ENCODE measurements at places on chromosomes 6 and 20. TPM values are rescaled to one million over a fixed set of nuclear protein-coding genes. Genes with fewer than 3 reads are reported as not detected.
A peak's percentile ranks its signal among the peaks of the same experiment; 100 is the strongest.

GRCh38 chr6:35510916-35511561 is 1.7 kb downstream of the TULP1 start:
- DNase-seq: no peak

DNA sequence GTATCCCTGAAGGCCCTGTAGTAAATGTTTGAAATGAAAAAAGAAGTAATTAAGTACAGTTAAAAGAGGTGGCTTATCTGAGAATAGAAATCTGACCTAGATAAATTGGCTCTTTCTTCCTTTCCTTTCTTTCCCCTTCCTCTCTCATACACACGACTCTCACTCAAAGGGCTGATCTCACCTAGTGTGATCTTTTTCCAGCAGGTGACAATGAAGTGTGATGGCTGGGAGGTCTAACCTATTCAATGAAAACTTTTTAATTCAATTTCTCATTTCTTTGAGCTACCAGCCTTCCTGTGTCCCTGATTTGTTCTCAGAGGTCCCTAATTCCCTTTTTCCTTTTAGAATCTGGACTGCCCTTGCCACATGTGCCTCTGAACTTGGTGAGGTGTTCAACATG is 118.0 kb upstream of the RIMS1 start:
- DNase-seq: no peak

GRCh38 chr6:165645919-165646318 is 17.1 kb downstream of the PDE10A start:
- no peak for DNase-seq

GRCh38 chr6:42431356-42431755 is 20.4 kb downstream of the TRERF1 start:
- no peak for DNase-seq

CRISP3 gene
- not detected for total RNA-seq

HEY2 gene
- total RNA-seq: not detected

- no peak for DNase-seq
Observed at GRCh38 chr6:44262467-44263353, 2.6 kb downstream of the NFKBIE start.

- no peak for DNase-seq
Observed at GRCh38 chr6:80234401-80234800, 127.9 kb downstream of the BCKDHB start.

DNA sequence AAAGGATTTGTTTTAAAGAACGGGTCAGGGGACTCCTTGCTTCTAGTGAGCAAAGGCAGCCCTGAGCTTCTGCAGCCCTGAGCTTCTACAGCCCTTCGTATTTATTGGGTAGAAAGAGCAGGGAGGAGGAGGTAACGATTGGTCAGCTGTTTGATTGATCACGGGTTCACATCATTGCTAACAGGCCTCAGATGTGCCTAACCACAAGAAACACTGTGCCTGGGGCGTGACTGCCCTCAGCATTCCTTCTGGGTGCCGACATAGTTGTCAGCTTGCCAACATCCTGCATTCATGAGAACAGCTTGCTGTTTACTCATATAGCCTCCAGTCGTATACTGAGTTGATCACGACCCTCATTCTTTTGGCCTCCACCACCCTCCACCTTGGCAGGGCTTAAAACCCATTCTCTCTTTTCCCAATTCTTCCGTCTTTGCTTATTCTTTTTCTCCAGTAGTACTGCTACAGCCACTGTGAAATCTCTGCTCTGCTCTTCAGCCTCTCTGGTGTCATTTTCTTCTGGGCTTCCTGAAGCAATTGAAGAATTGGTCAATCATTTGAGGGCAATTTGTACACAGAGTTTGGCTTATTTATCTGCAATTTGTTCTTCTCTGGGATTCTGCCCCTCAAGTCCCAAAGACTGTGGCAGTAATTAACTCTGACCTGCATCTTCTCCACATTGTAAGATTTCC is 25.4 kb upstream of the NOP56 start:
- DNase-seq: peak; percentile 90

SULF2 gene
- 104 TPM for total RNA-seq

GRCh38 chr20:61353261-61354000 is 101.4 kb downstream of the CDH4 start:
- DNase-seq: peak; percentile 81

RBM39 gene
- 139 TPM for total RNA-seq

- no peak for DNase-seq
Observed at GRCh38 chr20:17100506-17100905, 126.3 kb upstream of the PCSK2 start.

GRCh38 chr6:14272737-14273085 is 155.1 kb downstream of the CD83 start:
- no peak for DNase-seq

HDGFL1 gene
- not detected for total RNA-seq

DNA sequence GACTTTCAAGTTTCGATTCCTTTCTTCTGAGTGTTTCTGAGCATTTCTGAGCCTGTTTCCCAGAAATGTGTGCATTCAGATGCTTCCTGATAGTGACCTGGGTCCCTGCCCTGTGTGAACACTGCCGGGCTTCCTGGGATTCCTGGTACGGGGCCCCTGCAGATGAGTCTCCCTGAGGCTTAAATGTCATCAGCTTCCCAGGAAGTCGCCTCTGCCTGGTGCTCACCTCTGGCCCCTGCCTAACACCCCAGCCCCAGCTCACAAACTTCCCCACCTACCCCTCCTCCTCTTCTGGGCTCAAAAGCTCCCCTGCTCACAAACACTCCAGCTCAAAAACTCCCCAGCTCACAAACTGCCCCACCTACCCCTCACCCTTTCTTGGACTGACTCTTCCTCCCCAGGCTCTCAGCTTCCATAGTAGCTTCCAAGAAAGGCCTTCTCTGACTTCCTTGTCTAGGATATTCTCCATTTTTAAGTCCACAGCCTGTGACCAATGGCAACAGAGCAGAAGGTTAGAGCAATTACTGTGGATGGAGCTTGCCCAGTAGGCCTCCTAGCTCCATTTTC is 42.0 kb downstream of the TGM2 start:
- DNase-seq: peak; percentile 86

GRCh38 chr6:147468634-147469033 is 39.9 kb upstream of the SAMD5 start:
- DNase-seq: no peak

VGLL2 gene
- total RNA-seq: not detected

DNA sequence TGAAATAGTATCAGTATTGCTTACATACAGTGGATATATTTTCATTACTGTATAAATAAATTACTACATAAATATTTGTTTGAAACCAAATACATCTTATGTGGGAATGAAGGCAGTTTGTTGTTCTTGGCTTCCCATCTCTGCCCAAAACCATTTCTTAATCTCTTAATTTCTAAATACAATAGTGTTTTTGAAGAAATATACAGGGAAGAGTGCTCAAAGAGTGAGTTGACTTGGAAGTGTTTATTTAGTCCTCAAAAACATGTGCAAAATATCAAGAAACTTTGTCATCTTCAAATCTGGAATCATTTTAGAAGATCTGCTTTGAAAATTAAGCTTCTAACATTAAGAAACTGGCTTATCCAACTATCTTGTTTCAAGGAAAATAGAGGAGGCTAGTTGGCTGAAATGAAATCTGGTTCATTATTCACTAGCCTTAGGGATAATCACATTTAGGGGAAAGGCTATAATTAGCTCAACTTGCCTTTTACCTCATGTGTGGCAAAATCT is 259.8 kb upstream of the FLRT3 start:
- no peak for DNase-seq

DNA sequence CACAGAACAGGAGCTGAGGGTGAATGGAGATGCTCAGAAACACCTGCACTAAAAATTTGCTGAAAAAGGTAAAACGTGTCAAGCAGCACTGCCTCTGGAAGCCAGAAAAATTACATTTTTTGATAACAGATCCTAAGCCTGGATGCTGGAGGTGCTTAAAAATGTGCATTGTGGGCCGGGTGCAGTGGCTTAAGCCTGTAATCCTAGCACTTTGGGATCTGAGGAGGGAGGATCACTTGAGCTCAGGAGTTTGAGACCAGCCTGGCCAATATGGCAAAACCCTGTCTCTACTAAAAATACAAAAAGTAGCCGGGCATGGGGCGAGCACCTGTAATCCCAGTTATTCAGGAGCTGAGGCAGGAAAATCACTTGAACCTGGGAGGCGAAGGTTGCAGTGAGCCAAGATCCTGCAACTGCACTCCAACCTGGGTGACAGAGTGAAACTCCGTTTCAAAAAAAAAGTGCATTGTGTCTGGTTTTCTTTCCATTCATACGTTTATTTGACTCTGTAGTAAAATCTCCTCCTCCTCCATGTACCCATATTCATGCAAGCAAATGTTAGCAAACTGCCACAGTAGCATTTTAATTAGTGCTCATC is 587 bp upstream of the BTN3A1 start:
- no peak for DNase-seq

MYB gene
- 7.4 TPM for total RNA-seq

CASS4 gene
- total RNA-seq: 0.15 TPM

DNA sequence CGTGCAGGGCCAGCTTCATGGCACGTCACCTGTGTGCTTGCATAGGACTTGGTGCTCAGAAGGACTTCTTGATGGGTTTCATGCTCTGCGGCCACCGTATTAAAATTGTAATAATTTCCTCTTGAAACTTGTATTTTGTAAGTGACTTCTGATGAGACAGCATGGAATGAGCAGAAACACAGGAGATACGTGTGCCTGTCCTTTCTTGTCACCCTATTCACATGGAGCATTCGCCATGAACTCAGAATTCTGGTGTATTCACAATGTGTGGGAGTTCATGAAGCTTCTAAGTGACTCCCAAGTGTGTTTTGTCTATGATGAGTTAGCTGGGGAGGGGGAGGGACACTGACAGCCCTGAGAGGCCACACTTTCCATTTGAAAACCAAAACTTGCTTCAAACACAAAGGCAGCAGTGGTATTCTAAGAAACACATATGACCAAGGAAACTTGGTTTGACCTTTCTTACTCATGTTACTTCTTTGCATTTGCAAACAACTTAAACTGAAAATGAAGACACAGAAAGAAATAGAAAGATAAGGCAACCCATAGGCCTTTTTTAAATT is 92.1 kb upstream of the NEDD9 start:
- DNase-seq: no peak

DNA sequence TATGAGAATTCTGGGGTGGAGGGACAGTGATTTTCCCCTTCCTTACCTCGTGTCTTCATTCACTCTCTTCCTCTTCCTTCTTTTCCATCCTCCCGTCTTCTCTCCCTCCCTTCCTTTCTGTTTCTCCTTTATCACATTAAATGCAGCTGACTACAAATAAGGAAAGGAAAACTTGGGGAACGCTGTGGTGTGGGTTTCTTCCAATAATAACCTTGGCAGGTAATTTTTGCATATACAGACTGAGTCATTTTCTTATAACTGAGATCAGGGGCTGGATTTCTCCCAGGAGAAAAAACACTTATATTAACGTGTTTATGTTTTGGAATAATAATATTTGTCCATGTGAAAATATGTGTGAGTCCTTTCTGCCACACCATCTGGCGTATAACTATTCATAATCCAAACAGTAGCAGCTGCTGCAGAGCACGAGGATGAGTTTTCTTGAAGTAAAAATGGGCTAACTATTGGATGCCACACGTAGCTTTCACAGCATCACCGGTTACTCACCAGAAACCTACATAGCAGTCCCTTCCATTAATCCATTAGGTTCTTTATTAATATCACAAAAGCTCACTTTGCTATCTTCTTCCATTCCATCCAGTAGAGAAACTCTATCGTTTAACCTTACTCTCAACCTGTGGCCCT is 139.2 kb upstream of the SASH1 start:
- peak; percentile 38 for DNase-seq

RFX6 gene
- not detected for total RNA-seq

DNA sequence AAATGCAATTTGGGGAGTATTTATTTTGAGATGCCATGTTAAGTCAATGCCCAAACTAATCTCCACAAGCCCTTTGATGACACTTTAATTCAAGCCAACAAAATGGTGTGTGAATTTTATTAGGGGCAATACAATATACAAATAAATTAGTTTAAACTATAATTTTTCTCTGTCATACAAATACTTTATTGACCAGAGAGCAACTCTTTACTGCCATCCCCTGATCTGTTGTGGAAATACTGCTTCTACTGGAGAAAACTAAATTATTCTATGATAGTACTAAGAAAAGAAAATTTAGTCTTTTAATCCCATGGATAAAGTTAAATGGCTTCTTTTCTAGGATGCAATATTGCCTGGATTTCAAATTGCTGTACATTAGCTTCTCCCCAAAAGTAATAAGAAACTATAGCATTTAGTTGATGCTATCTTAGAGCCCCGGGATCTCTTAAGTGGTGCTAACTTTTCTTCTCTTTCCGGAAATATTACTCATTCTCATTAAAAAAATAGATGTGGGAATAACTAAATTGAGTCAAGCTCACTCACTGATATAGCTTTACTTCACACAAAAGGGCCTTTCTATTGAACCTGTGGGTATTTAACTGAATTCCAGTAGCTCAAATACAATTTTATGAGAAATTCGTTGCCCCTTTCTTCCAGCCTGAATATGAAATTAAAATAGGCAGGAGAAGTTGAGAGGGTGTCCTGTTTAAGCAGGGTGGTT is 49.2 kb downstream of the SMPDL3A start:
- DNase-seq: peak; percentile 13

DNA sequence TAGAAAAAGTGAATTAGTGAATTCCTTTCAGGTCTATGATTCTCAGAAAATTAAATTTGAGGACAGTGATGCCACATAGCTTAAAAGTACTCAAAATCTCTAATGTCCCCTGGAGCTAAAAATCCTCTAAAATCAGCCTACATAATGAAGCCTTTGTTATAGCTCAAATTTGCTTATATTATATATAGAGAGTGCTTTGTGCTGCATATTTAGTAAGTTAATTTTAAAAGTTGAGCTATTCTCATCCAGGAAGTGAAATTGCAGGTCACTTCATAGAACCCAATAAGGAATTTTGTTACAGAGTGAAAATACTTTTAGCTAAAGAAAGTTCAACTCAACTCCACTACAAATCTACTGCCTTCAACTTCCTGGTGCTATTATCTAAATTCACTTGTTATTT is 507.5 kb upstream of the MAP3K7 start:
- DNase-seq: no peak

NDUFAF4 gene
- 28.1 TPM for total RNA-seq

WFDC10B gene
- total RNA-seq: not detected

DNA sequence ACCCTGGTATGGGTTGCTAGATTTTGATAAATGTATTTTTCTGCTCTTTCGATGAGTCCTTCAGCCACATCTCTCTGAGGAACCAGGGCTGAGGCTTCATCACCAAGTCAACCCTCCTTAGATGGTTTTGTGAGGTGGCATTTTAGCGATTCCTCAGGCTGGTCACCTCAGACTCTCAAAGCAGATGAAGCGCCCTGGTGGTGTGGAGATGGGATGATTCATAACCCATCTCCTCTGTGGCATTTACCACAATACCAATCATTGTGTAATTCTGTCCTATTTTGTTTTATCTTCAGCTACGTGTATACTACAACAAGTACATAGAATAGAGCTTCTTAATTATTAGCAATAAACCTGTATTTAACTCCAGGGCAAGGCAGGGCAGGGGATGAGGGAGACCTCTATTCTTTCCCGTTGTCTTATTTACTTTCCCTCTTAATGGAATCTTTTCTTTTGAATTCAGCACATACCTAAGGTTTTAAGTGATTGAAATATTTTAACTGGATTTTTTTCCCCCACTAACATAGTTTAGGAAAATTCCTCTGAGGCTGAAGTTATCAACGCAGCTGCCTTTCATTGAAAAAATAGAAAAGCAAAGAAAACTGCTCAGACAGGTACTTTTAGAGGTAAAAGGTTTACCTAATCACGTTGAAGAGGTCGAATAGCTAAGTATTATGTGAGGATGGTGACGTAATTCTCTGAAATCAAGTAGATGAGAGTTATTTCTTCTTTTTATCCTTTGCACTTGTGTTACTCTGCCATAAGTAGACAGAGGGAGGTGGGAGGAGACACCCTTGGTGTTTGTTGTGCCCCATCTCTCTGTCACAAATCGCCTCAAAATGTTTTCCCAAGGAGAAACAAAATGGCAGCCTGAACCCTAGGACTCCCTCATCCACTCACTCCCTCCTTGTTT is 57.4 kb upstream of the EDN3 start:
- DNase-seq: peak; percentile 15

All from M059J (cell line).